ENCODE measurements at places on chromosomes 13 and 19.
A peak's percentile ranks its signal among the peaks of the same experiment; 100 is the strongest.

GRCh38 chr19:5615756-5616327 lies 6.7 kb downstream of the SAFB2 start:
- DNase-seq: no peak

DNA sequence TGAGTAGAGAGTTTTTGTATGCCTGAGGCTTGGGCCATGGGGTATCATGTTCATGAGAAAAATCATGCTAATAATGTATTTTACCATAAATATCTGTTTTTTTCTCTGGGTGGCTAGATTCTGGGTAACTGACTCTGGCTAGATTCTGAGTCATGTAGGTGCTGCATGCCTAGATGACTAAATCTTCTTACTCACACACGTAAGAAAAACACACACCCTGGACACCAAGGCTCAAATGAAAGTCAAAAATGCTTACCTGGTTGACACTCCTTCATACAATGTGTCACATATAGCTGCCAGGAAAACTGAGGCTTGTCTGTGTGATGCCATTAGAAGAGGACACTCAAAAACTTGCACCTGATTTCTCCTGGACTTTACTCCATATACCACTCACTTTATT lies 597.4 kb upstream of the SLITRK1 start:
- peak; percentile 21 for DNase-seq

DNA sequence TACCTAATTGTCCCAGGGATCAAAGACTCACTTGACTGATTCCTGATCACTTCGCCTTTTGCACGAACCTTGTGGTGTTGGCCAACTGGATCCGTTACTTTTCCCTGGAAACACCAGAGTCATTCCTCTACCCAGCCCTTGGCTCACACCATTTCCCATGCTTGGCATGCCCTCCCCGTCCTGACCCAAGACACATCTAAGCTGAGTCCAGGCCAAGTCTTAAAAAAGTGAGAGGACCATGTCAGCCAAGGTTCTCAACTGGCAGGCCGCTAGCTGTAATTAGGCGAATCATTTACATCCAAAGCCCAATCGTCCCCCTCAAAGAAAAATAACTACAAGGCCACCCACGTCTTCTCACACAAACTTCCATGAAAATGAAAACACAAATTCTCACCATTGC lies 11.5 kb downstream of the PLAUR start:
- DNase-seq: no peak

DNA sequence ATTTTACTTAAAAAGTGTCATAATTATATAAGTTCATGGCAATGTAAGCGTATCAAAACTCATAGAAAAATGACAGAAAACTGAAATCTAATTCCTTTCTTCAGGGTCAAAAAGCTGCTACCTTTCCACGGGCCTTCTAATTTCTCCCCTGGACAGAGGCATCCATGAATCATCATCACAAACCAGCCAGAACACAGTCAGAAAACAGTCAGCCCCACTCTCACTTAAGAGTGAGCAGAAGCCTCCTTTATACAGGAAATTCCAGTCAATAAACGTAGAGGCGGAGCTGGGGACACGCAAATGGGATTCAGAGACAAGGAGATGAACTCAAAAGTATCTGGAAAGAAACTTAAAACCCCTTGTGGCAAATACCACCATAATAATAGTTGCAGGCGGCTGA lies 54.2 kb upstream of the ABCC4 start:
- peak; percentile 44 for DNase-seq

- DNase-seq: no peak
Measured at GRCh38 chr19:14672188-14672872, 2.3 kb downstream of the ADGRE3 start.

- no peak for DNase-seq
Measured at GRCh38 chr19:45560038-45560437, 24.6 kb downstream of the OPA3 start.

DNA sequence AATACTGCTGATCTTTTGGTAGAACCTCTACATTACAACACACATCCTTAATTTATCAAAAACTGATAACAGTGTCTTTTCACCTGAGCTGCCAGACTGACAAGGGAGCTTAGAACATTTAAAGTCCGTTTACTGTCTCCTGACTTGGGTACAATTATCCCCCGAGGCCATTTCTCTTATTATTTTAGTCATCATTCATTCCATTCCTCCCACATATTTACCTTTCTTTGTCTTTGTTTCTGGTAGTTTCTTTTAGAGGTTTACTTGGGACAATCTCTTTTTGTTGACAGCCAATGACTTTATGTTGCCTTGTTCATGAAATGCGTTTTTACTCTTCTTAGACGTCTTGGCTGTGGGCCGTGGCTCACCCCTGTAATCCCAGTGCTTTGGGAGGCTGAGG lies 186.9 kb downstream of the PCCA start:
- DNase-seq: no peak

- no peak for DNase-seq
Measured at GRCh38 chr13:28136916-28137315, 1.4 kb upstream of the PAN3 start.

DNA sequence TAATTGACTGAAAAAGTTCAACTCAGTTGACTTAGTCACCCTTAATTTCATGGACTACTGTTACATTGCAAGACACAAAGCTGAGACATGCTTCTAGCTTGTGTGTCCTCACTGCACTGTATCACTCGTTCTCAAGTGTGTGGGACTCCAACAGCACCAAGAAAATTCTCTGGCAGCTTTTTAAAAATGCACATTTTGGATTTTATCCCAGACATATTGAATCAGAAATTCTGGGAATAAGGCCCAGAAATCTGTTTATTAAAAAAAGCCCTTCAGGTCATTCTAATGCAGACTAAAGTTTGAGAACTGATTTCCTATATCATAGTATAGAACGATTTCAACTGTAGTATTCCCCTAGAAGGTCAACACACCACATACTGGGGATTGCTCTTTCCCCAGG lies 1485.3 kb downstream of the PCDH9 start:
- peak; percentile 54 for DNase-seq

DNA sequence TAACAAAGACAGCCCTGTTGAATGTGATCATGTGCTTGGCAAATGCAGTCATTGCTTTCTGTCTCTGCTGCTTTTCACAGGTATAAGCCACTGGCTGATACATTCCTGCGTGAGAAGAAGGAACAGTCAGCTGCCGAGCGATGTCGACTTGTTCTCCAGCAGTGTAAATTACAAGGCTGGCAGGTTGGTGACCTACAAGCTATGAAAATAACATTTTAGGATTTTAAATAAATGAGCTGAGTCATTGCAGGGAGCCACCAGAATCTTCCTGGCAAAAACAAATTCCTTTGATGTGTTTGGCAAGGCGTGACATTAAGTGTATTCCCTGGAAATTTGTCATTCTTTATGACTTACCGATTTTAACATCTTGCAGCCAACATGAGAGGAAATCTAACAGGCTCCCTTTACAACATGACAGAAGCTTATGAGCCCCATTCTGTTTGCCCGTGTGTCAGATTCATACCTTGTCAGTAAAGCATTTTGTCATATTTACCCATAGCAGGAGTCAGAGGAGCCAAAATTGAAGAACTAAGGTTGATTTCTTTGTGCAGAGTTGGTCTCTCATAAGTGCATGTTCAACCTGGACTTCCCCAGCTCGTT lies 471.4 kb downstream of the MYO16 start:
- DNase-seq: no peak

DNA sequence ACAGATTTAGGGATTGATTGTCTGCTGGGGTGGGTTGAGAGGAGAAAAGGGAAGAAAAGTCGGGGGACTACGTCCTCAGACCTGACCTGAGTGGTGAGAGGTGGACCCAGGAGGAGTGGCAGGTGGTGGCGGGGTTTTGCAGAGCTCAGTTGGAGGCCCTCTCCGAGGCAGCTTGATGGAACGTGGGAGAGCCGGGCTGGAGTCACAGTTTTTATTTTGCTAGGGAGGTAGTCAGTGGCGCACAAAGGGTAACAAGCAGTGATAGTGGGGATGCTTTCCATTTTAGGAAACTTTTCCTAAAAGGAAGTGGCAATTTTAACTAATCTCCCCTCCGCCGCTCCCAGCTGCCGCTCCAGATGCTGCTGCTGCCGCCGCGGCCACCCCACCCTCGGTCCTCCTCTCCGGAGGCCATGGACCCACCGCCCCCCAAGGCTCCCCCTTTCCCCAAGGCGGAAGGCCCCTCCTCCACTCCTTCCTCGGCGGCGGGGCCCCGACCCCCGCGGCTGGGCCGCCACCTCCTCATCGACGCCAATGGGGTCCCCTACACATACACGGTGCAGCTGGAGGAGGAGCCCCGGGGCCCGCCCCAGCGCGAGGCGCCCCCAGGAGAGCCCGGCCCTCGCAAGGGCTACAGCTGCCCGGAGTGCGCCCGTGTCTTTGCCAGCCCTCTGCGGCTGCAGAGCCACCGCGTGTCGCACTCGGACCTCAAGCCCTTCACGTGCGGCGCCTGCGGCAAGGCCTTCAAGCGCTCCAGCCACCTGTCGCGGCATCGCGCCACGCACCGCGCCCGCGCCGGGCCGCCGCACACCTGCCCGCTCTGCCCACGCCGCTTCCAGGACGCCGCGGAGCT lies 1.1 kb upstream of the ZNF581 start:
- DNase-seq: peak; percentile 36

GRCh38 chr19:6429419-6430221 lies 3.9 kb downstream of the SLC25A41 start:
- no peak for DNase-seq

- DNase-seq: no peak
Measured at GRCh38 chr13:44197791-44198770, 175.5 kb upstream of the SERP2 start.

- DNase-seq: peak; percentile 92
Measured at GRCh38 chr19:34274827-34275625, 20.7 kb downstream of the GARRE1 start.

DNA sequence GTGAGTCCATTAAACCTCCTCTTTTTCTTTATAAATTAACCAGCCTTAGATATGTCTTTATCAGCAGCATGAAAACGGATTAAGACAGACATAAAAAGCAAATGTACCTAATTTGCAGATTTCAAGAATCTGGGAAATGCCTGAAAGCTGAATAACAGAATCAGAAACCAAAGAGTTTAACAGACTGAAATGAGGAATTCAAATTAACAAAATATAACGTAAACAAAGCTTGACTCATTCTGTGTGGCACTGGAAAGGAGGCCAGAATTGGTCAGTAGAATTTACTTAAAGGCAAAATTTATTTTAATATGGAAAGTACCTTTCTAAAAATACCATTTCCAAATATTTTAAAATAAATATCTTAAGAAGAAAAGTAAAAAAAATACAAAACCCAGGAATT lies 540.6 kb upstream of the HTR2A start:
- DNase-seq: no peak

DNA sequence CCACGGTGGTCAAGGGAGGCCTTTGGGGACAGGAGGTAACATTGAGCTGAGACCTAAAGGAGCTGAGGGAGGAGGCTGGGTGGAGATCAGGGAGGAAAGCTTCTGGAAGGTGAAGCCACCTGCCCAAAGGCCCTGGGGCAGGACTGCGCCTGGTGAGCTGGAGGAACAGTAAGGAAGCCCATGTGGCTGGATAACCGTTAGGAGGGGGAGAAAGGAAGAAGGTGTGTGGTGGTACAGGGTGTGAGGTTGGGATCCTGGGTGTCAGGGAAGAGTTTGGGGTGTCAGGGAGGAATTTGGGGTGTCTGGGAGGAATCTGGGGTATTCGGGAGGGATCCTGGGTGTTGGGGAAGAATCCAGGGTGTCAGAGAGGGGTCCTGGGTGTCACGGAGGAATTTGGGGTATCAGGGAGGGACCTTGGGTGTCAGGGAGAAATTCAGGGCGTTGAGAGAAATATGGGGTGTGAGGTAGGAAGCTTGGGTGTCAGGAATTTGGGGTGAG lies 695 bp downstream of the TICAM1 start:
- DNase-seq: no peak

Data from cardiac fibroblast (primary cell).